Osteocyte (in vitro differentiated cells): ENCODE measurements at places on chromosomes 11 and 22. TPM values are rescaled to one million over a fixed set of nuclear protein-coding genes. Genes with fewer than 3 reads are reported as not detected.

DNA sequence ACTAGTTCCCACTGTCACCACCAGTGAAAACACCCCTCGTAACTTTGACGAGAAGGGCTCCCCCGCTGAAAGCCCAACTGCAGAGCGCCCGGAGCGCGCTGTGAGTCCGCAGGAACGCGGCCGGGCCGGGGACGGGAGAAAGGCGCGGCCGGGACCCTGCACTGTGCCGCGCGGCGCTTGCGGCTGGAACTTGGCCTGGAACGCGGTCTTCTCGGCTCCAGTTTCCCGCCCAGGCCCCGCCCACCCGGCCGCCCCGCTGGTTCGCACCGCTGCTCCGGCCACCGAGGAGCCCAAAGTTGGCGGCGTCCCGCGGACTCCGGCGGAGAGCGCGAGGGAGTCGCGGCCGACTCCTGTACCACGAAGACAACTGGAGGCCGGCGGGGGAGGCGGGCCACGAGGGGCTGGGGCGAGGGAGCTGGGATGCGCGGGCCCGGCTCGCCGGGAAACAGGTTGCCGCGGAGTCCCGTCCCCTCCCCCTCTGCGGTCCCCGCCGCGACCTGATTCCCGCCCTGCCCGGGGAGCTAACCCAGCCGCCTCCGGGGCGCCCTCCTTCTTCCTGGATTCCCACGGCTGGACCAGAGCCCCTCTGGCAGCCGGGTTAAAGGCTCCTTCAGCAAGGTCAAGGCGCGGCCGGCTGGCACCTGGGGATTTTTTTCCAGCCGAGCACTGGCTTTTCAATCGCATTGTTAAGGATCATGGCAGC, 3.4 kb downstream of the TENM4 start:
- DNase-seq: peak; percentile 85

DNA sequence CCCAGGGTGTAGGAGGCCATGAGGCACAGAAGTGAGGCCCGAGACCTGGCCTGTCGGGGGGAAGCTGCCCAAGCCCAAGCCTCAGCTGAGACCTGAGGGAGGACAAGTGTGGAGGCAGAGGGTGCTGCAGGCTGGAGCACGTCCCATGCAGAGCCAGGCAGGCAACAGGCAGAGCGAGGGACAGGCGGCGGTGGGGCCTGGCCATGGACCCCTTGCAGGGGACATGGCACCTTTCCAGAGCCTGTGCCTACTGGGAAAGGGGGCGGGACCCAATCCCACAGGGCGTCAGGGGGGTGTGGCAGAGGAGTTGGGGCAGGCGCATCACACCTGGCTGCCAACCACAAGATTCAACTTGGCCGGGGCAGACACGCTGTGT, 4.3 kb downstream of the TNNI2 start:
- no peak for DNase-seq

DNA sequence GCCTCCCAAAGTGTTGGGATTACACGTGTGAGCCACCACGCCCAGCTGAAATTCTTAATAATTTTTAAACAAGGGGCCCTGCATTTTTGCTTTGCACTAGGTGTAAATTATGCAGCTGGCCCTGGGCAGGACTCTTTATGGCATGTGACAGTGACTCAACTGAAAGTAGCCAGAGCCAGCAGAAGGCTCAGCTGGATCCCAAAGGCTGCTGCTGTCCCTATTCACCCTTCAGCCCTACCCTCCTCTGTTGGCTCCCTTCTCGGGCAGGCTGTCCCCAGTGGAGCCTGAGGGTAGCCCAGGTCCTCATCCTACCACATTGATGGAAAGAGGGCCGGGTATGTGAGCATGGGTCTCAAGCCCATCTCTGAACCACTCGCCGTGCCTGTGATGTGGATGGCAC, 45.6 kb downstream of the CD82 start:
- DNase-seq: no peak

GRCh38 chr22:46031066-46031465, 54.1 kb upstream of the WNT7B start:
- no peak for DNase-seq

DNA sequence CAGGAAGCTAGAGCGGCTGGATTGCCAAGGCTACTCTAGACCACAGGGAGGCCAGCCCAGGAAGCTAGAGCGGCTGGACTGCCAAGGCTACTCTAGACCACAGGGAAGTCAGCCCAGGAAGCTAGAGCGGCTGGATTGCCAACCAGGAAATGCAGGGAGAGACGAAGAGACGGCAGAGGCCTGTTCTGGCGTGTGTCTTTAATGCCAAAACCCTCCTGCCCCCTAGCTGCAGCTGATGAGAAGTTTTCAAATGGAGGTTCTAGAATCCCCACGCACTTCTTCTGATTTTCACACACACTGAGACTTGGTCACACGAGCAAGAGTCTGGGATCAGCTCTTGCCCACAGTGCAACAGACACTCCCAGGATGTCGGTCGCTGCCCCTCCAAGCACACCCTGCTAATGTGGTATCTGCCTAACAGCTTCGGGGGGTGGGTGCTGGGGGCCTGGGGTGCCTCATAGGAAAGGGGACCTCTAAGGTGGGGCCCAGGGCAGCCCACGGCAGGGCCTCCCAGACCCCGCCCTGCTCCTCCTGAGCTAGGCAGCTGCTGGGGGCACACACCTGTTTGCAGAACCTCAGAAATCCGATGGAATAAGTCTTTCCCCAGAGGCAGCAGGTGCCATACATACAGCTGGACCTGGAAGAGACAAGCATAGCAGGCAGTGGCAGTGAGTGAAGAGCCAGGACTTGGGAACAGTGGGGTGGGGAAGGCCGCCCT, 28.5 kb downstream of the MAFF start:
- DNase-seq: no peak

The NCF4 gene
- total RNA-seq: not detected in 2 replicates

GRCh38 chr11:11864803-11865202, 23.0 kb downstream of the USP47 start:
- DNase-seq: no peak

The PICALM gene
- total RNA-seq: 262 and 267 TPM in 2 replicates

DNA sequence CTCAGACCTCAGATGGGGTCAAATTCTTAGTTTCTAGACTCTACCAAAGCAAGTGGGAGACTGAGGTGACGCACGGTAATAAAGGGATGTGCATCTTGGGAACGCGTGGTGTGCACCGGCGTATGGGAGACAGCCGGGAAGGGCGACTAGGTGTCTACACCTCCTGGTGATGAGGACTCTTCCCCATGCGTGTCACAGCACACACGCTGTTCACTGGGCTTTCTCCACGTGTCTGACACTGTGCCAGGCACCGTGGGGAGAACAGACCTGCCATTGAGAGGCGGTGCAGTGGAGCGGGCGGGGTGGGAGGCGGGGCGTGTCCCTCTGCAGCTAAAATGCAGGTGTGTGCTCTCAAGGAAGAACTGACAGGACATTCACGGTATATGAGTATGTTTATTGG, 5.3 kb downstream of the FXYD6 start:
- no peak for DNase-seq

GRCh38 chr22:48955351-48956311, 872.0 kb downstream of the BRD1 start:
- peak; percentile 82 for DNase-seq

DNA sequence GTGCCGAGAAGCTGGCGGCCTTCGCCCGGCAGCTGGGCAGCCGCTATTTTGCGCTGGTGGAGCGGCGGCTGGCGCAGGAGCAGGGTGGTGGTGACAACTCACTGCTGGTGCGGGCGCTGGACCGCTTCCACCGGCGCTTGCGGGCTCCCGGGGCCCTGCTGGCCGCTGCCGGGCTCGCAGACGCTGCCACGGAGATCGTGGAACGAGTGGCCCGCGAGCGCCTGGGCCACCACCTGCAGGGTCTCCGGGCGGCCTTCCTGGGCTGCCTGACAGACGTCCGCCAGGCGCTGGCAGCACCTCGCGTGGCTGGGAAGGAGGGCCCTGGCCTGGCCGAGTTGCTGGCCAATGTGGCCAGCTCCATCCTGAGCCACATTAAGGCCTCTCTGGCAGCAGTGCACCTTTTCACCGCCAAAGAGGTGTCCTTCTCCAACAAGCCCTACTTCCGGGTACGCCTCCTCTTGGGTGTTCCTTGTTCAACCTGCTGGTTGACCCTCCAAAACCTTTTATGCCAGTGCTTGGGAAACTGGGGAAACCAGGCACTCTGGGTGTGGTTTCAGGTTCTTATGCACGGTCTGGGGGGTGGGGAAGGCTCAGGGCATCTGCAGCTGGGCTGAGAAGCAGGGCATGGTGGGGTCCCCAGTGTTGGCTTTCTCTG, 3.1 kb upstream of the TM7SF2 start:
- no peak for DNase-seq

The GDPD4 gene
- not detected in 2 replicates for total RNA-seq

The CCDC73 gene
- total RNA-seq: not detected in 2 replicates

DNA sequence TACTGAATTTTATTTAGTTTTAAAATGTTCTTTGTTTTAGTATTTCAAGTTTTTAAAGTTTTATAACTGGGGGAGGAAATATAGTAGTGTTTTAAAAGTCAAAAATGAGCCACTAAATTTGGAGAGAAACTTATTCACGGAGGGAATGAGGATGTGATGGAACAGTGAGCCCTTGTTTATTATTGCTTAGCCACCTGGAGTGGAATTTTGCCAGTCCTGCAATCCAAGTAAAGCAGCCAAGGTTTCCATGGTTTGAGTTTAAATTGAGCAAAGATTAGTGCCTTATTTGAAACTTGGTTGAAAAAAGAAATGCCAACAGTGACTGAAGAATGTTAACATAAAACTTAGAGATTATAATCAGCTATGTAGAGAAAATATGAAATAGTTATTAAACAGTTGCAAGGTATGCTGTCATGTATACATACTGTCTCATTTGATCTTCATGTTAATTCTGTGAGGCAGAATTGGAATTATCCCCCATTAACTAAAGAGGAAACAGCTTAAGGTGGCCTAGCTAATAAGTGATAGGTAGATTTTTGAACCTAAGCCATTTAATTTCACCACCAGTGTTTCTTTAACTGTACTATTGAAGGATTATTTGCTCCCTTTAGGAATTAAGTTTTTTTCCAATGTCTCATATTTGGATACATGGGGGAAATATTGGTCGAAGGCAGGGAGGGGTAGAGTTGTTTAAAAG, 36.4 kb downstream of the SWAP70 start:
- no peak for DNase-seq

The CHRDL2 gene
- total RNA-seq: not detected in 2 replicates

The CRYBB3 gene
- total RNA-seq: not detected in 2 replicates

DNA sequence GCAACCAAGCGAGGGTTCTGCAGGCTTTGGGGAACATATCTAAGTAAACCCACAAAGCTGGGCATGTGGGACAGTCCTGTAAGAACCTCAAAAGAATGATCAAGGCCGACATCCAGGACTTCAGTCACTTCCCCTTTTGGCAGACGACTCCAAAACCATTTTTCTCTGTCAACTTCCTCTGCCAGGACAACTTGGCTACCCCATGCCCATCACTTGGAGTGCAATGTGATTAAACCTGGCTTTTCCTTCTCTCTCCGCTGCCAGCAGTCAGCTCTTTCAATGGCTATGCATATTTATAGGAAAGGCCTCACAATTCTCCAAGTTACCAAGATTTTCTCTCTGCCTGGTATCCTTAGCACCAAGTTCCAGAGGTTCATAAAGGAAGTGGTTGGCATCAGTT, 78.9 kb downstream of the C11orf58 start:
- DNase-seq: no peak

DNA sequence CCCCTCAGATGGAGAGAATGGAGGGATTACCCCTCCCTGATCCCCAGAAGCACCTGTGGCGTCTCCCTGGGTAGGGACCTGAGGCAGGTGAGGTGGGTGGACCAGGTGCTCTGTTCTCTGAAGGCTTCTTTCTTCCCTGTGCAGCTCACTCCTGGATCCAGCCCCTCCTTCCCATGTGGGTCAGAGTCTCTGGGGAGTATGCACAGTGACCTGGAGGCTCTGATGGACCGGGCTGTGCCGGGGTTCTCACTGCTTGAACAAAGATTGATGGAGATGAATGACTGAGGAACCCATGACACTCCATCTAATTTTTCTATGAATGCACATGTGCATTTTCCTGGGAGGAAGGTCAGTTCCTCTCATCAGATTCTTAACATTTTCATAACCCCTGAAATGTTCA, 78.6 kb upstream of the SHANK2 start:
- no peak for DNase-seq

DNA sequence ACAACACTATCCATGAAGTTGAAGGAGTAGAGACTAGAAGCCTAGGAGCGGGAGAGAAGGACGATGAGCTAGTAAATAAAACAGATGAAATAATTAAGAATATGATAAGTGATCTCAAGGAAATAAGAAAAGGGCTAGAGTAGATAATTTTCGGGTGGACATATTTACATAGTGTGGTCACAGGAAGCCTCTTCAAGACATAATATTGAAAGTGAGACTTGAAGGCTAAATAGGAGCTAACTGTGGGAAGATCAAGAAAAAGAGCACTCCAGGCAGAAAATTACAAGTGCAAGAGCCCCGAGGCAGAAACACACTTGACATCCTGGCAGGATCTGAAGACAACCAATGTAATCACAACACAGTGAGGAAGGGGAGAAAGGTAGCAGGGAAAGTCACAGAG, 11.9 kb upstream of the PPFIBP2 start:
- DNase-seq: no peak

The FXYD6 gene
- 0.99 and 1.7 TPM in 2 replicates for total RNA-seq

DNA sequence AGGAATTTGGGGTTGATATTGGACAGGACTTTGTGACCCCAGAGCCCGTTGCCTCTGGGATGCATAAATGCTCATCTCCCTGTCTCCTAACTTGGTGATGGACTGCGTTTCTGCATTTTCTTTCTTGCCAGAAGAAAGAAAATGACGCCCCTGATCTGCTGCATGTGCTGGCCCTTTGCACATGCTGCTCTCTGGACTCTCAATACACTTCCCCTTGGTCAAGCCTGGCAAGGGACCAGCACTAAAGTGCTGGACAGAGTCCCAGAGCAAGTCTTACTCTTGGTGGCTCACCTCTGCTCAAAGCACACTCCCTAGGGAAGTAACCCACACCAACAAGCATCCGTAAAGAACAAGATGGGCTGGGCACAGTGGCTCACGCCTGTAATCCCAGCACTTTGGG, 40.7 kb downstream of the MYH9 start:
- no peak for DNase-seq

DNA sequence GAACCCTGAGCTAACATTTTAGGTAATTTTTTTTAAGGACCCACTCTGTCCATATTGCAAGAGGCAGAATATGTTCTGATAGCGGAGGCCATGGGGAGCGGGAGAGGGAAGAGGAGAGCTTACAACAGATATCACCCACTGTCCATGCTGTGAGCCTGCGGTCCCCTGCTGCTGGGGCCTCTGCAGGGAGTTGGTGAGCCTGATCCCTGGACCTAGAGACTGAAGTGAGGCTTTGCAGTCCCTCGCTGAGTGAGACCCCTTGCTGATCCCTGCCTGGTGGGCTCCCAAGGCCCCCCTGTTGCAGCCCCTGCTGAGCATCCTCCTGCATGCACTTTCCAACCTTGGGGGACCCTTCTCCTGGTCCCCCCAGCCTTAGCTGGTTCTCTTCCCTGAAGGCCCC, 12.5 kb downstream of the MIF start:
- no peak for DNase-seq

- DNase-seq: peak; percentile 97
Observed at GRCh38 chr11:69296890-69297786, 3.2 kb downstream of the MYEOV start.

- no peak for DNase-seq
Observed at GRCh38 chr11:117931971-117932370, 2.8 kb upstream of the TMPRSS13 start.

The OR8D1 gene
- total RNA-seq: not detected in 2 replicates

- DNase-seq: no peak
Observed at GRCh38 chr11:107957109-107957588, 28.9 kb downstream of the RAB39A start.
